ENCODE measurements at places on chromosomes 11 and 22. TPM values are rescaled to one million over a fixed set of nuclear protein-coding genes. Genes with fewer than 3 reads are reported as not detected.

DNA sequence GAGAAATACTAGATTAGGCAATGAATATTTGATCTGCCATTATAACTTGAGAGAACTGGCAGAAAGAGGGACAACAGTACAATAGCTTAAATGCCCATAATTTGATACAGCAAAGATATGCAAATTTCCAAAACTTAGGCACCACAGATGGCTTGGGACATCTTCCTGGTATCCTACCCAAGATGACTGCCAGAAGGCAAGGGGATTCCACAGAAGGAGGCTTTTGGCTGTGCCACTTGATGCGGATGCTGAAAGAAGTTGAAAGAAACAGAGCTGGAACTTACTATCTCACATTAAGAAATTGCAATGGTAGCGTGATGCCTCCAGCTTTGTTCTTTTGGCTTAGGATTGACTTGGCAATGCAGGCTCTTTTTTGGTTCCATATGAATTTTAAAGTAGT lies 216.7 kb downstream of the TTC28 start:
- DNase-seq = no peak

DNA sequence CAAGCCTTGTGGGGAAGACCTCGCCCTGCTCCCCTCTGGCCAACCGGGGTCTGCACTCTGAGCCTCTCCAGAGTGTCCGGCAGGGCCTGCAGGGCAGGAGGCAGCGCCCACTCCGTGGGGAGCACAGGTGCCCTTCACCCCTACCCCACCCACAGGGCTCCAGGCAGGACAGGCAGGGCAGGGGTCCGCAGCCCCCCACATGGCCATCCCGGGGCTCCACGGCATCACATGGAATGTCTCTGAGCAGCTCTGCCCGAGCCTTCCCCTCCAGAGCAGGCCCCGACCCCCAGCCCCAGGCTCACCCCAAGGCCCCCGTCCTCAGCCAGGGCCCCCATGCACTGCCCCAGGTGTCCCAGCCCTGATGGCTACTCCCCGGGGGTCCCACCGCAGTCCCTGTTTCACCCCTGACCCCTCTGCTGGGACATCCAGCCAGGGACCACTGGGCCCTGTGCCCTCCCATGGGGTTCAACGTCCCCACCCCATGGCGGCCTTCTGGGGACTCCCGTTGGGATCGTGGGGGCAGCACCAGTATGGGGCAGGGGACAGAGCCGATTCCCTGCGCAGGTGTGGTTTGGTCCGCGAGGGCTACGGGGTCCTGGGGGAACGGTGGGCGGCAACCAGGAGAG lies 77.7 kb downstream of the BRD1 start:
- no peak for DNase-seq

- DNase-seq = no peak
These were observed 56.9 kb upstream of the EIF3D start for GRCh38 chr22:36585841-36586240.

GRCh38 chr11:70191495-70192140 lies 11.5 kb upstream of the FADD start:
- peak; percentile 88 for DNase-seq

Gene OR52M1
- total RNA-seq = not detected

Data from Right ventricle myocardium inferior (tissue), 1 donor.